ENCODE measurements at places on chromosomes 6 and 20.

DNA sequence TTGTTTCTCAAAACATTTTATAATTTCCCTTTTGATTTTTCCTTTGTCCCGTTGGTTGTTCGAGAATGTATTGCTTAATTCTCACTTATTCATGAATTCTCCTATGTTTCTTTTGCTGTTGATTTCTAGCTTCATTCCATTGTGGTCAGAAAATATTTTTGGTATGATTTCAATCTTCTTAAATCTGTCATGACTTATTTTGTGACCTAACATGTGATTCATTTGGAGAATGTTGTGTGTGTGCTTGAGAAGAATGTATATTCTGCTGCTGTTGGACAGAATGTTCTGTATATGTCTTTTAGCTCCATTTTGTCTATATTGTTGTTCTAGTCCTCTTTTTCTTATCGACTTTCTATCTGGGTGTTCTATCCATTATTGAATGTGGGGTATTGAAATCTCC, 286.2 kb upstream of the RNF217 start:
- no peak for DNase-seq

- DNase-seq = no peak
Observed at GRCh38 chr20:17654649-17655285, 27.3 kb downstream of the RRBP1 start.

- DNase-seq = no peak
Observed at GRCh38 chr6:27168108-27168507, 79.4 kb upstream of the PRSS16 start.

DNA sequence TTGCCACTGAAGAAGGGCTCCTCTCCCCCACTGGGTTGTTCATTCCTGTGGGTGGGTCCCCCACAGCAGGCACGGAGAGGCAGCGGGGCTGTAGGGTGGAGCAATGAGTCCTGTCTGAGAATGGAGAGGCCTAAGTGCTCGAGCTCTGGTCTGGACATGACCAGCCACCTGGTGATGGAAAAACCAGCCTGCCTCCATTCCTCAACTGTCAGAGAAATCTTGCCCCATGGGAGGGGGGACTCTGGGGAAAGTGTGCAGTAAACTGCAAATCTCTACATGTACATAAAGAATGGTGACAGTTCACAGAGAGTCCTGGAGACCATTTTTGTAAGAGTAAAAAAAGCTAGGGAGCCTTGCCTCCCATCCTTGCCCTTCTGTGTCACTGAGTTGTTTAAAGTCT, 34.1 kb downstream of the INSM1 start:
- DNase-seq = no peak

DNA sequence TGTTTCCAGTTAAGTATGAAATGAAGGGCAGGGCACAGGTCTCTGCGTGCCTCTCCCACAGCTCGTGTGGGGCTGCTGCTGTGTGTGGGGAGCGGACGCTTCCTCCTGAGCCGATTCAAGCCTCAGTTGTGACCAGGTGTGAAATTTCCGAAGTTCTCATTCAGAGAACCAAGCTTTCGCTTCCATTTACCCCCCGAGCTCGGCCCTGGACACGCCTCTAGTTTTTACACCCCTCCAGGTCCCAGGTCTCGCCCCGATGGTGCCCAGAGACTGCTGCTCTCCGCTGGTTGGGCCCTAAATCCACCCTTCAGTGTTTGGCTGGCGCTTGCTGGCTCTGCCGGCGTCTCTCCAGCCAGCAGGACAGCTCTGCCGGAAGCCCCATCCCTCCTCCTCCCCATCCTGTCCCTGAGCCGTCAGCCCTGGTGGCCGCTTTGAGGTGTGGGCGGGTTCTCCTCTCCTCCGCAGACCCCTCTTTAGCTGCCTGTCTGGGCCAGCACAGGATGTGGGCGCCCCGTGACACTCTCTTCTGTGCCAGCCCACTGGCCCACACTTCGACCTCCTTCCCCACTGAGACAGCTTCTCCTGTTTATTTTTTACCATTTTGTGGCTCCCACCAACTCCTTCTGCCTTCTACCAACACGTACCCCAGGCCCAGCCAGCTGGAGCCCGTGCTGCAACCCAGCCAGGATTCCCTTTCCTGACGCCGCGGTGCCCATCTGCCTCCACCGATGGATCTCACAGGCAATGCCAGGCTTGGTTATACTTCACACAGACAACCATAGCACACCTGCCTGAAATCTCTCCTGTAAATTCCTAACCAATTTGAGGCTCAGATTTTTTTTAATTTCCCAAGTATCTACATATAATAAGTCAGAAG, 142.8 kb downstream of the DLL1 start:
- DNase-seq = no peak

DNA sequence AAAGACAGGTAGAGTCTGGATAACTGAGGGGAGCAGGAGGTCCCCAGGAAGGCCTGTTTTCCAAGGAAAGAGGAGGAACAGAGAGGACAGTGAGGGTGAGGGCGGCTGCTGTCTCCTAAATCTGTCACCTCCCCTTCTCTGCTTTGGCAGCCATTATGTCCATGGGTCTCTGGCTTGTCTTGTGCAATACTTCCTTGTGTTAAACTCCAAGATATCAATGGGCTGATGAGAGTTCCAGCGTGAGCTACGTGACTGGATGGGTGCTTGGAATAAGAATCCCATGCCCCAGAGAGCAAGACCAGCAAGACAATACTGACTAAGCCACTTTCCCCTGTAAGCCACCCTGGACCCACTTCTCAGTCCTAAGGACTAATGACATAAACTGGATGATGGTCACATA, 26.3 kb upstream of the DNAAF9 start:
- DNase-seq = no peak

DNA sequence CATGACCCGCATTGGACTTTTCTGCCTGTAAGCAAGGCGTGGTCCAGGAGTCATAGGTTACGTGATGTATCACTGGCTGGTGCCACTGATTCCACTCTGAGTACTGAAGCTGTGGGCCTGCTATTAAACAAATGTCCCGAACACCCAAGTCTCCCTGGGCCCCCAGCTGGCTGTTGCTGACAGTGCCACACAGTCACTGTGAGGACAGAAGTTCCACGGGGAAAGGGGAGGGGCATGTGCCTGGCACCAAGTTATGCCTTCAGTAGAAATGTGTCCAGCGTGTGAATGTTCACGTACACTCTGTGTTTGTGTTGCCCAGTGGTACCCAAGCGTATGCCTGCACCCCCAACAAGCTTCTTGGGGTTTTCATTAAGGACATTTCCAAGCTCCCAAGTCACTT, 171.4 kb upstream of the QKI start:
- no peak for DNase-seq
